ENCODE measurements at places on chromosomes 5 and 9.

DNA sequence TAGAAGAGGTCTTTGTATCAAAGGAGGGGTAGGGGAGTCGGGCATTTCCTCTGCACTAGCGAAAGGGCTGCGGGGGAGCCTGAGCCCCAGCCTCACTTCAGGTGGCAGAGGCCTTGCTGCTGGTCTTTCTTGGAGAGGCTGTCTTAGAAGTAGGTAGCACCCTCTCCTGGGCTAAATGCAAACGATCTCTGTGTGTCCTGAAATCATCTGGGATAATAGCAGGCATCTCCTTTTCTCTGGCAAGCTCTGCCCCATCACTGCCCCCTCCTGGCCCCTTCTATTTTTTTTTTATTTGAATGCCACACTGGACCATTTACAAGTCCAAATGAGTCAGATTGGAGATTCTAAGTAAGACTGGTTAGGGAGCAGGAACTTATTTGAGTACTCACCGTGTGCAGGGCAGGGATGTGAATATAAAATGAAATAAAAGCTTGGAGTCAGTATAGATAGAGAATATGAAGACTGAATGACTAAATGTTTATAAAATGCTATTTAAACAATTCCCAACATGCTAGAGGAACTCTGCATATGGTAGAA is 137.1 kb downstream of the FGF1 start:
- DNase-seq, result no peak

DNA sequence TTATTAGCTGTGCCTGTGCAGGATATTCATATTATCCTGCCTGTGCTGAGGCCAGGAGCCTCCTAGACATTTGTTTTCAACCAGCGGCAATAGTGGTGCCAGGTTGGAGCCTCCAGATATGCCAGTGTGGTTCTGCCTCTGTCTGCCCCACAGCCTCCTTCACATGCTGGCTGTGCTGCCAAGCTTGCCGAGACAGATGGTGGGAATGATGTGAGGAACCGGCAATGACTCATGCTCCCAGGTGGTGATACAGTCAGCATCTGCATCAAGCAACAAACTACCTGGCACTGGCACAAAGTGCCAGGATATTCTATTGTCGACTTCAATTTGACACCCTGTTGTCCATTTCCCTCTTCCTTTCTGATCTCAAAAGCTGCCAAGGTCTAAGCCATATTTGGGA is 285.7 kb downstream of the CHSY3 start:
- DNase-seq, result no peak

- no peak for DNase-seq
These were observed 28.6 kb upstream of the MEIKIN start for GRCh38 chr5:131974016-131974415.

- peak; percentile 86 for DNase-seq
These were observed 3.0 kb upstream of the FUT7 start for GRCh38 chr9:137034709-137035506.

- DNase-seq, result no peak
These were observed 56.7 kb upstream of the OSMR start for GRCh38 chr5:38789134-38789533.

GRCh38 chr5:82815871-82816270 is 261.3 kb downstream of the TMEM167A start:
- no peak for DNase-seq

DNA sequence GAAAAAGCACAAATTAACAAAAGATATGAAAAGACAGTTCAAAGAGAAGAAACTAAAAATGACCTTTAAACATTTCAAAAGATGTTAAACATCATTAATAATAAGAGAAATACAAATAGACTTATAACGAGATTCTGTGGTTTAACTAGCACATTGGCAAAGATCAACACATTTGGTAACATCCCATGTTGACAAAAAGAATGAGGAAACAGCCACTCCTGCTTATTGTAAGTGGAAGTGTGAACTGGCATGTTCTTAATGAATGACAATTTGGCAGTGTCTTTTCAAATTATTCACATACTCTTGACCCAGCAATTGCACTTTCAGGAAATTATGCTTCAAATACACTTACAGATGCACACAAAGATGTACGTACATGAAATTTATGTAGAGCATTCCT is 176.3 kb downstream of the TLE1 start:
- DNase-seq, result no peak

DNA sequence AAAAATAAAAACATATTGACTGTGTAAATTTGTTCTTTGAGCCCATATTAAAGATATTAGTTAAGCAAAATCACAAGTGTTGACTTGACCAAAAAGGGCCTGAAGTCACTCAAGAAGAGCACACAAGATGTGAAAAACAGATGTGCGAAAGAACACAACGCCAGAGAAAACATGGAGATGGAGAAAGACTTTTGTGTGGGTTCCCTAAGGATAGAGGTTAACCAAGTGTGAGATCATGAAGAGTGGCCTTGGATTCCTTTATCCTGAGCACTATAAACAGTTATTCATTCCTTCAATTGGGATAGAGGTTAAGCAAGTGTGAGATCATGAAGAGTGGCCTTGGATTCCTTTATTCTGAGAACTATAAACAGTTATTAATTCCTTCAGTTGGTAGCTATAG is 361.8 kb downstream of the CDH18 start:
- no peak for DNase-seq

DNA sequence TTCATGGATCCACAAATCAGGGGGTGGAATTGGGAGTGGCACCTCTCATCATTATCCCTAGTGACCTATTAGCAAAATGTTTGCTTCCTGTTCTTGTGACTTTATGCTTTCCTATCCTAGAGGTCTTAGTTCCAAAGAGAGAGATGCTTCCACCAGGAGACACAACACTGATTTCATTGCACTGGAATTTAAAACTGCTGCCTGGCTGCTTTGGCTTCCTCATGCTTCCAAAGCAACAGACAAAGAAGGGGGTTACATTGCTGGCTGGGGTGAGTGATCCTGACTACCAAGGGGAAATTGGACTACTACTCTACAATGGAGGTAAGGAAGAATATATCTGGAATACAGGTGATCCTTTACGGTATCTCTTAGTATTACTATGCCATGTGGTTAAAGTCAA is 69.2 kb upstream of the SH3GL2 start:
- DNase-seq, result no peak

DNA sequence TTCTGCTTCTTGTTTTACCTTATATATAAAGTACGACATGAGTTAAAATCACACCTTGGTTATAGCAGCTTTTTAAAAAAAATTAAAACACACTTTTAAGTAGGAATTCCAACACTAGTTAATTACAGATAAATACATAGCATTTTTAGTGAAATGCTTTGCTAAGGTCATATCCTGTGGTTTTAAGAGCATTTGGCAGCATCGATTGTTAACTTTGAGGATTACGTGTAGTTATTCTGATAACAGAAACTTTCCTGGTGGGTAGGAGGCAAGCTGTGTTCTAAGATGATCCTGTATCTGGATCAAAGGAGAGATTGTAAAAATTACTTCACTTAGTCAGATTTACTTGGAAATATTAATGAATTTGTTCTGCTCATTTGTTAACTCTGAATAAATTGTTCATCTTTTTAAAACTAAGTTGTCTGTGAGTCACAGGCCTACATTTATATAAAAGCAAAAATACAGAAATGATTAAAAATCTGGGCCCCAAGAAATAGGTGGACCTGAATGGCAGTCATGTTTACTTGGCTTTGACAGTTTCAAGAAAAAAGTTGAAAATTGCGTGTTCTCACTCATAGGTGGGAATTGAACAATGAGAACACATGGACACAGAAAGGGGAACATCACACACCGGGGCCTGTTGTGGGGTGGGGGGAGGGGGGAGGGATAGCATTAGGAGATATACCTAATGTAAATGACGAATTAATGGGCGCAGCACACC is 58.3 kb downstream of the TRIO start:
- no peak for DNase-seq

DNA sequence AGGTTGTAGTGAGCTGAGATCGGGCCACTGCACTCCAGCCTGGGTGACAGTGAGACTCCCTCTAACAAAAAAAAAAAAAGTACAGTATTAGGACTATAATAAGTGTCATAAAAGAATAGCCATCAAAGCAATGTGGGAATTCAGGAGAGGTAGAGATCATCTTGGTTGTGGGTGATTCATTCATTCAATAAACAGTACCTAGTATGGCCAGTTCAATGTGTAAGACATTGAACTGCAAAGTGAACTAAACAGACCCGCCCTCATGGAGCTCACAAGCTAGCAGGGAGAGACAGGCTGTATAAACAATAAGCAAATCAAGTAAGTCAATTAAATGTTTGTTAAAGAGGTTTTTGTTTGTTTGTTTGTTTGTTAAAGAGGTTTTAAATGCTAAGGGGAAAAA is 146.1 kb upstream of the RANBP3L start:
- DNase-seq, result no peak

GRCh38 chr5:181069767-181070491 is 29.9 kb downstream of the BTNL9 start:
- DNase-seq, result no peak

DNA sequence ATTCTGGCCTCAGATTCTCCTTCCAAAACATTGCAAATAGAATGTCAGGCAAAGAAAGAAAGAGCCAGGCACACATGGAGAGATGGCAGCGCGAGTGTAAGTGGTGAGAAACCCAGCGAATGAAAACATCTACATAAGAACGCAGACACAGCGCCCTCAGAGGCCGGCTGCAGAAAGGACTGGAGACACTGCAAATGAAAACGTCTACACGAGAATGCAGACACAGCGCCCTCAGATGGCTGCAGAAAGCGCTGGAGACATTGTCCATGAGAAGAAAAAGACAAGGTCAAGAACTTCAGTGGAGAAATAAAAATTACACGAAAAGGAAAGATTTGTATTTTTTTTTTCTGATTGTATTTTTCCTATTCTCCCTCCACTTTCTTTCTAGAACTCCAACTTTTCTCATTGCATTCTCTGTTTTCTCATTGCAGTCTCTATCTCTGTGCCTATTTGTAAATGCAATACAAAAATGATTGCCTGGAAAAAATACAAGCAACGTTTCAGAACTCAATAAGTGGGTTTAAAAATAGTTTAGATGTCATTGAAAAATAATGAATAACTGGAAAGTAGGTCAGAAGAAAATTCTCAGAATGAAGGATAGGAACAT is 117.9 kb upstream of the LPCAT1 start:
- DNase-seq, result no peak

DNA sequence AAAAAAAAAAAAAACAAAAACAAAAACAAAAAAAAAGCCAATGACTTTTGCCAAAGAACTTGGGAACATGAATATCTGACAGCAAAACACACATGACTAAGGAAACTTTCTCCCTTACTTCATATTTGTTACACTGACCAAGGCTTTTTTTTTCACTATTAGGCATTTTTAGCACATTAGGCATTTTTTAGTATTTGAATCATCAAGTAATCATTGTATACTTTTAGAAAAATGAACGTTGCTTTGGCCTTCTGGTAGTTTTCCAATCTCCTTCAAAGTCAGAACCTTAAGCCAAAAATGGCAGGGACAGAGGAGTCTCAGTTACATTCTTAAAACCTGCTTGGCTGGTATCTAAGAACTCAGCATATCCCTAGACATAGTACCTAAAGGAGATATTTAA is 19.3 kb downstream of the NREP start:
- DNase-seq, result no peak

DNA sequence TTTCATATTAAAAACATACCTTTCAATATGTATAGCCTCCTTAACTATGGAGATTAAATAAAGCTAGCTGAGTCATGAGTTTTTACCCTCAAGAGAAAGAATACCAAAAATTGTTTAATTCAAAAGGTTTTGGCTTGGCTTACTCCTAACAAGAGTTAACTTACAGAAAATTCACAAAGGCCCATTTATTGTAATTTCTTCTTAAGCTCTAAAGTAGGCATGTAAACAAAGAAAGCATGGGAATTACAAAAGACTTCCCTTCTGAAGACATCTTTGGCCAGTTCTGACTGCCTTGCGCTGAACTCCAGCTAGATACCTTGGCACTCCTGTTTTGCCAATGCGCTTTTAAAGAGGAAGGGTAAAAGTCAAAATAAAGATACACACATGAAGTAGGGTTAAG is 28.2 kb downstream of the PUM3 start:
- no peak for DNase-seq

DNA sequence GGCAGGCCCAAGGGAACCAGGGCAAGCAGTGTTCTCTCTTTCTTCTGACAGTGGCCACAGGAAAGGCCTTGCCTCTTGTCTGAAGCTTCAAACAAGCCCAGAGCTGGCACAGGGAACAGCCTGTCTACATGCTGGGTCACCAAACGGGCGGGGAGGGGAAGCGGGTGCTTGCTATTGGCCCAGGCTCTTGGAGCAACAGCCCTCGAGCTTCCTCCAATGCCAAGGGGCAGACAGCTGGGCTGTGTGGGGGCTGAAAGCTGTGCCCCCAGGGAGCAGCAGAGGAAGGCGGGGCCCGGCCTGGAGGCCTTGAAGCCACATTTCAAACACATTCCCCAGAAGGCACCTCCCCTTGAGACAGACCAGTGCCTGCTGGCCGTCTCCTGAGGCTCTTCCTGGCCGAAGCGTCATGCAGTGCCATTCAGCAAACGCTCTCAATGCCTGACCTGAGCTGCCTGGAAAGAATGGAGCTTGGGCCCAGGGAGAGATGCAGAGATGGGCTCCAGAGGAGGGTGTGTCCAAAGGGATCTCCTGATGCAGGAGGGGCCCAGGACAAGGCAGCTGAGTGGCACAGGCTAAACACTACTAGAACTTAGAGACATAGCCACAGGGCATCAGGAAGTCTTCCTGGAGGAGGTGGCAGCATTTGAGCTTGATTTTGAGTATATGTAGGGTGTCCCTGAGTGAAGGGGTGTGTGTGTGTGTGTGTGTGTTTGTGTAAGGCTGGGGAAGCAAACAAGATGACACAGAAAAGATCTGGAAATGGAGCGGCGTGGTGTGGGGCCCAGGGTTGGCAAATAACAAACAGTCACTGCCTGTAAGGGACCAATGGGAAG is 2.5 kb downstream of the FIBCD1 start:
- DNase-seq, result no peak

GRCh38 chr5:40436535-40437237 is 243.0 kb upstream of the PTGER4 start:
- DNase-seq, result no peak

DNA sequence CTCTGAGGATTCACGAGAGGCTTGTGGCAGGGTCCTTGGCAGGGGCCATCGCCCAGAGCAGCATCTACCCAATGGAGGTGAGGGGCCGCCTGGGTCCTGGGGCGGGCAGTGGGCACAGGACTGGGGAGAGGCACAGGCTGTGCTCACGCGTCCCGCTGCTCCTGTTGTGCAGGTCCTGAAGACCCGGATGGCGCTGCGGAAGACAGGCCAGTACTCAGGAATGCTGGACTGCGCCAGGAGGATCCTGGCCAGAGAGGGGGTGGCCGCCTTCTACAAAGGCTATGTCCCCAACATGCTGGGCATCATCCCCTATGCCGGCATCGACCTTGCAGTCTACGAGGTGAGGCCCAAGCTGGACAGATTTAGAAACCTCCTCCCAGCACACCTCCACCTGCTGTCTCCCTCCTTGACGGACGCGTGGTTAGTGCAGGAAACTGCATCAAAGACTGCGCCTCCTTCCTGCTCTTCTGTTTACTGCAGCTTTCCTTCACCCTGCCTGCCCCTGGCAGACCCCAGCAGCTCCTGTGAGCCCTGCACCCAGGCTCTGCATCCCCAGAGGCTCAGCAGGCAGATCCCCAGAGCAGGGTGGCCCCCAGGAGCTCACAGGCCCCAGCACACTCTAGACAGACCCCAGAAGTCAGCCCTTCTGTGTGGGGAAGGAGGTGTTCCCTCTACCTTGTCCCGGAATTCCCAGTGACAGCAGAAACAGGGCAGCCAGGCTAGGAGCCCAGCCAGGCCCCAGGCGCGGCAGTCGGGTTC is 21.2 kb downstream of the PTGES2 start:
- DNase-seq, result no peak

Data from suprapubic skin (tissue), 4 donors.